ENCODE measurements at places on chromosomes 4 and X. TPM values are rescaled to one million over a fixed set of nuclear protein-coding genes. Genes with fewer than 3 reads are reported as not detected.

DNA sequence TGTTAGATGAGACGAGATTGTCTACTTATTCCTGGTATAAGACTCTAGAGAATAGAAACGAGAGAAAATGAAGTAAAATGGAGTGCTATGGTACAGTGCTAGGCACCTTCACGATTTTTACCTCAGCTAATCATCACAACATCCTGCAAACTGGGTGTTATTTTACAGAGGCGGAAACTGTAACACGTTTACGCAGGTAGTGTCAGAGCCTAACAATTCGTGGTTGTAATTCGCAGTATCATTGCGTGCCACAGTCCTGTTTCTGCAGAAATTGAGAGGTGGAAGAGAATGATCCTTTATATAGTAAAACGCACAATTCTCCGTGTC lies 383 bp upstream of the TBC1D19 start:
- DNase-seq, result no peak

- DNase-seq, result no peak
Observed at GRCh38 chrX:103441878-103442535, 65.7 kb downstream of the BEX3 start.

The NDP gene
- total RNA-seq, result 0.22 TPM

- peak; percentile 38 for DNase-seq
Observed at GRCh38 chr4:116531870-116532269, 553.5 kb downstream of the TRAM1L1 start.
